ENCODE measurements at places on chromosomes 4 and X.

- DNase-seq = no peak
Observed at GRCh38 chr4:145566086-145566708, 53.0 kb upstream of the MMAA start.

- no peak for DNase-seq
Observed at GRCh38 chr4:29805916-29806480, 914.2 kb upstream of the PCDH7 start.

DNA sequence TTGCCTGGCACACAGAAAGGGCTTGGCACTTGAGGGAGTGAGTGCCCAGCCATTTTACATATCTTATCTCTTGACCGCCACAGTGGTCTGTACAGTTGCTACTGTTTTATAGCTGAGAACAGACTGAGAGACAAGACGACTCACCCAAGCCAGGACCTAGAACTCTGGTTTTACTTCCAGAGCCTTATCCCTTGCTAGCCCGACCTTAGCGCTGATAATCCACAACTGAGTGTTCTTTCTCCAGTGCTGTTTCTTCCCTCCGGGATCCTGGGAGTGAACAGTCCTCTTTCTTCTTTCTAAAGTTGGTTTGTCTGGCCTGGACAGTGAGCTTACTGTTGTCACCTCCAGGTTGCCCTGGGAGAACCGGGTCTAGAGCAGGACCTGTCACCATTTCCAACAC lies 52.5 kb upstream of the TADA2B start:
- DNase-seq = no peak

DNA sequence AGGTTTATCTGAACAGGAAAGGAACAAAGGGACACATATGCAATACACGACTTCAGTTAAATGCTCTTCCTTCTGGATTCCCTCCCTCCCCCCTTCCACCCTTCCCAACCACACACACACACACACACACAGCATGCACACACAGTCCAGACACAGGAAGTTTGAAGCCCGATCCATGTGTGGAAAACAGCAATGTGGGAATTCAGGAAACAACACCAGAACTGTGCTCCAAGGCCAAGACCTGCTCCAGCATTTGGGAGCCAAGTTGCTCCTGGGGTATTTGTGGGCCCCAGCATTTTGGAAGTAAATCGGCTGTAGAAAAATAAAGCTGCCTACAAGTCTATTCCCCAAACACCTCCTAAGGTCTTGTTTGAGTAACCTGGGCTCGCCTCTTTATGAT lies 5.6 kb upstream of the AMOT start:
- DNase-seq = no peak

GRCh38 chrX:105265093-105265492 lies 44.6 kb upstream of the TEX13A start:
- DNase-seq = no peak

DNA sequence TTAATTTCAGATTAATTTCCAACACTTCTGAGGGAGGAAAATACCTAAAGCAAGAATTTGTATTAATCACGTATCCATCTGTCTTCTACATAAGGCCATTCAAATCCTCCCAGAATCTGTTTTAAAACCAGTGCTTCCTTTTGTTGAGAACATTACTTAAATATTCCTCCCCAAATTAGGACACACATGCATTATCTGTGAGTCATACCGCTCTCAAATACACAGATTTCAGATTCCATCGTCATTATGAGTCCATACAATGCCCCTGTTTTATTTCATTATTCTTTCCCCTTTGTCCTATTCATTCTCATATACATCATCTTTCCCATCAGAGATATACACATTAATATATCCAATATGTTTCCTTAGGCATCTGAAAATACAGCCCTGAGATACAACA lies 57.3 kb upstream of the PRSS12 start:
- no peak for DNase-seq

GRCh38 chrX:136495043-136495442 lies 2.3 kb upstream of the HTATSF1 start:
- DNase-seq = no peak

DNA sequence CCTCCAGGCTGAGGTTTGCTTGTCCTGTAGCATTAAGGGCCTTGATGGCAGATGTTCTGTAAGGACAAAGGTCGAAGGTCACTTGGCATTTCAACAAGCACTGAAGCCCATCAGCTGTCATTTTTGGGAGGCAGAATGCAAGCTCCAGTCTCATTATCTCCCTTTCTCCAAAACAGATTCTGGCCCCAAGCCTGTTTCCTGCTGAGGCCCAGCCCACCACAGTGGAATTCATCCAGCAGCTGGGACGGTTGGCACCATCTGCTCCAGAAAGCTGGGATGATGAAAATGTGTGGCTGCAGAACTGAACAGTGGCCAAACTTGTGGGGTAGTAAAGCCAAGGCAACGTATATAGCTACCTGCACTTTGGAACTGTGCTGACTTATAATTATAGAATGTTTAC lies 17.7 kb upstream of the PPEF2 start:
- no peak for DNase-seq

DNA sequence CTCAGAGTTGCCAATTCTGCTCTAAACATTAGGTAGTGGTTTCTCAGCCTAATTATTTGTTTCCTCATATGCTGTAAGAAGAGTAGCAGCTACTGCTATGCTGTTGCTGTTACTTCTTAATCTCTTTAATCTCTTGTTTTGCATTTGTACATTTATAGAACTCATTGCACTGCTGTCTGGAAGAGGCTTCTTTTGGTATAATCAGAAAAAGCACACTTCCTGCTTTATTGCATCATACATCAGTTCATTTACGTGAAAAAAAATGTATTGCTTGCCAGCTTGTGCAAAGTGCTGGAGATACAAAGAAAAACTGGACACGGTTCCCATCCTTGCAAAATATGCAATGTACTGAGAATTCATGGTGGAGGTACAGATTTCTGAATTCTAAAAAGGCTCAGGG lies 332.0 kb downstream of the GRXCR1 start:
- DNase-seq = no peak

GRCh38 chr4:68615699-68616422 lies 39.7 kb upstream of the UGT2B17 start:
- DNase-seq = no peak

DNA sequence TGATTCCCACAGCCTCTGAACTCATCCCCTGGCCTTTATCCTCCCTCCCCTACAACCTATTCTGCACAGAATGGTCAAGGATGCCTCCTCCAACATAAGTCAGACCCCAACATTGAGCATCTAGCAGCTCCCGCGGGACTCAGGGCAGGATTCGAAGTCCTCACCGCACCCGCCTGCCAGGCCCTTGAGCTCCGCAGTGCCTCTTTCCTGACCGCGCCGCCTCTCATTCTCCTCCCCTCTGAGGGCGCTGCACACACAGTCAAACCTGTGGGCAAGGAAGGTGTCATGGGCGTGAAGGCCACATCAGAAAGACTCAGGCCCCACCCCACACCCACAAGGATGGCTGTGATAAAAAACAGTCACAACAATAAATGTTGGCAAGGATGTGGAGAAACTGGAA lies 84.1 kb downstream of the CPZ start:
- DNase-seq = no peak

DNA sequence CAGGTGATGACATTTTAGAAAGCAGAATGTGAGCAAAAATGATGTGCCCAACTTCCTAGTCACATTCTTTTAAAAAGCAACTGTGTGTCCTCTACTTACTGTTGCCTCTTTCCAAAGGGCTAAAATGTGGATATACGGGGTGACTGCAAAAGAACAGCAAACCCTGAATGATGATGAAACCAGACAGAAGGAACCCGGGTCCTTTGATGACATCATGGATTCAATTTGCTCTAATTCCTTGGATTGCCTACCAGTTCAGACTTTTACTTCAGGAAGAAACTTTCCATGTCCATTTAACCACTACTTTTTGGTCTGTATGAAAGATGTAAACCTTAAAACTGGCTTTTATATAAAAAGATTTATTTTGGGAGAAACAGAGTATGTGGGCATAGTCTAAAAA lies 190.9 kb upstream of the MAB21L2 start:
- DNase-seq = no peak

- no peak for DNase-seq
Observed at GRCh38 chrX:103275947-103276567, 493 bp downstream of the TCEAL5 start.

- no peak for DNase-seq
Observed at GRCh38 chr4:101000496-101000895, 346.8 kb downstream of the PPP3CA start.

GRCh38 chr4:91035276-91035675 lies 908.1 kb downstream of the CCSER1 start:
- DNase-seq = no peak

GRCh38 chr4:76589872-76590797 lies 155.1 kb downstream of the SHROOM3 start:
- DNase-seq = no peak

DNA sequence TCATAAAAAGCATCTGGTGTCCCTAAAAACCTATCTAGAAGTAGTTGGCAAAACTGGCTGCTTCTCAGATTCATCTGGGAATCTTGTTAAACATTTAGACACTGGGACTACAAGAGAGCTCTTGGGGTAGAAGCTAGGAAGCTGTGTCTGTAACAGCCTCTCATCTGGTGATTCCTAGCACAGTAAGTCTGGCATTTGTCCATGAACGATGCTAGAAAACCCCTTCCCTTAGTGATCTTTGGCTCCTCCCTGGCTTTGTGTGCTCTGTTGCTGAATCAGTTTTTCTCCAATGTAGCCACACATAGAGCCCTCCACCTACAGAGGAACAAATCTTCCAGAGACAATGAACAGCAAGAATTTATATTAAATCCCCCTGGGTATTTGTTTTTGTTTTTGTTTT lies 951.7 kb upstream of the LCORL start:
- no peak for DNase-seq

DNA sequence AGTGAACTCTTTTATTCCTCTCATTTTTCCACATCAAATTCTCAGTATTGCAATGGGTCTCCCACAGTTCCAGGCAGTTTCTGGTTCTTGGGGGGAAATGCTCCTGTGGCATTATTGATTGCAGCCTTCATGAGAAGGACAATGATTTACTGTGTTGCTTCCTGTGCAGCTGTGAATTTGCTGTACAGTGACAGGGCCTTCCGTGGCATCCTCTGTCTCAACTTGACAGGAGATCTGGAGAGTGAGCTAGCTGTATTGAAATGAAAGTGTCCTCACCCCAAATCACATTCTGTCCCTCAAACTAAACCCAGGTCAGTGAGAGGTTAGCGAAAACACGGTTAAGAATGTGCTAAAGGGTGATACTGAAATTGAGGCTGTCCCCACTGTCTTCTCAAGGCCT lies 77.1 kb upstream of the ATOH1 start:
- no peak for DNase-seq

GRCh38 chr4:68283714-68284113 lies 38.2 kb upstream of the TMPRSS11B start:
- DNase-seq = no peak

DNA sequence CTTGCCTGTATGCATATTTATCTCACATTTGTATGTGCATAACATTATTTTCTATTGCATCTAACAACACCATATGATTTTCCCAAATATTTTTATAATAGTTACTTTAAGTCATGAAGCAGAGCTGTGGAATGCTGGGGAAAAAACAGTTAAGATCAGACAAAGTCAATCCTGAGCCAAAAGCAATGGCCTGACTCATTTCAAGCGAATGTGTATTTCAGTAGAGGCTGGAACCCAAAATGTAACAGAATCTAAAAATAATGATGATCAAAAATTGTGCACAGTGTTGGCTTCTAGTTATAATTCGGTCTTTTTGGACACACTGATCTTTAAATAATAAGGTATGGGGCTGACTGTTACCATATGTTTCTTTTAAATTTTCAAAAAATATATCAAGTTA lies 516.2 kb upstream of the ADGRL3 start:
- DNase-seq = no peak

GRCh38 chrX:14832586-14832985 lies 40.3 kb downstream of the FANCB start:
- DNase-seq = no peak

- DNase-seq = no peak
Observed at GRCh38 chr4:40453912-40454311, 118.8 kb downstream of the CHRNA9 start.

DNA sequence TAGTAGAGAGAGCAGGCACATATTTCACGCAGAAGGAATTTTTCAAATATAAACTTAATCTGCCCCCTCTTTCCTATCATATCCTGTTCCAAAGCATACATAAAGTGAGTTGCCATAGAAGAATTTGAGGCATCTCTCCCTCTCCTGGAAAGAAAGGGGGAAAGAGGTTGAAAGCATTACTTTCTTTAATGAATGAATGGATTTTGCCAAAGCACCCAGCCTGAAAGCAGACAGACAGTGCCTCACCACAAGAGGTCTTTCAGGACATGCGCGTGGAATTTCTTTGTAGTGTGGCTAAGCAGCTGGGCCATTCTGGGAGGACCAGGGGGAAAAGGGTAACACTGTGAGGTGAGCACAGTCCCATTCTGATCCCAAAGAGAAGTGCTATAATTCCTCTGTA lies 651.4 kb downstream of the IQCM start:
- no peak for DNase-seq

GRCh38 chr4:107853444-107854355 lies 29.0 kb downstream of the SGMS2 start:
- DNase-seq = no peak

DNA sequence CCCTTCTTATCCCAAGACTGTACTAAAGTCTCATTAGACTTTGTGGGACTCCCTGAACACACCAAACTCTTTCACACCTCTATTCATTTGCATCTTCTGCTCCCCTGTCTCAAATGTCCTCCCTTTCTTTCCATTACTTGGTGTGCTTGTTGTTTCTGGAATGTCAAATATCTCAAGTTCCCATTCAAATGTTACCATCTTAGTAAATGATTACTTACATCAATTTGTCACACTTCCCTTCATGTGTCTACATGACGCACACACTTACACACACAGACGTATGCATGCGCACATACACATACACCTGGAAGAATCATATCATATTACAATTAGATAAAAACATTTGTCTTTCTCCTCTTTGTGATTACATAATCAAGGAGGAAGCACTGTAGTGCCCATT lies 210.8 kb upstream of the TEX13C start:
- no peak for DNase-seq

- DNase-seq = no peak
Observed at GRCh38 chr4:176896211-176896610, 103.5 kb upstream of the VEGFC start.

- no peak for DNase-seq
Observed at GRCh38 chrX:46673620-46674359, 85.1 kb downstream of the SLC9A7 start.

DNA sequence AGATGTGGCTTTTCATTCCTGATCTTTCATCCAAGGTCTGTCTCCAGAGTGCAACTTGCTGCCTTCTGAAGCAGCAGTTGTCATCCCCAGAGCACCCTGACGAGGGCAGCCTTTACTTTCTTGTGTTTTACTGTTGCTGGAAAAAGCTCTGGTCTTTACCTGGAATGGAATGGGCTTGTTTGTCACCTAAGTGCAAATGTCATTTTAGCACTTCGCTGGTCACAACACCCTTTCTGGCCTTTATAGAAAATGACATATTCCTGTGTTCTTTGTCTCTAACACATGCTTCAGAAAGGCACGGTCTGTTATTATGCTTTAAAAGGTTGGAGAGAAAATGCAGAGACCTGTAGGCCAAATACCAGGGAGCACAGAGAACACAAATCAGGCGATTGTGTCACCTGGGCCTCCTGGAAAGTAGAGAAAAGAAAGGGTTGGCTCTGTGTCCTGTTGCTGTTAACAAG lies 332.7 kb upstream of the IGFBP7 start:
- no peak for DNase-seq
